ENCODE measurements at places on chromosomes 6 and 20.
A peak's percentile ranks its signal among the peaks of the same experiment; 100 is the strongest.

DNA sequence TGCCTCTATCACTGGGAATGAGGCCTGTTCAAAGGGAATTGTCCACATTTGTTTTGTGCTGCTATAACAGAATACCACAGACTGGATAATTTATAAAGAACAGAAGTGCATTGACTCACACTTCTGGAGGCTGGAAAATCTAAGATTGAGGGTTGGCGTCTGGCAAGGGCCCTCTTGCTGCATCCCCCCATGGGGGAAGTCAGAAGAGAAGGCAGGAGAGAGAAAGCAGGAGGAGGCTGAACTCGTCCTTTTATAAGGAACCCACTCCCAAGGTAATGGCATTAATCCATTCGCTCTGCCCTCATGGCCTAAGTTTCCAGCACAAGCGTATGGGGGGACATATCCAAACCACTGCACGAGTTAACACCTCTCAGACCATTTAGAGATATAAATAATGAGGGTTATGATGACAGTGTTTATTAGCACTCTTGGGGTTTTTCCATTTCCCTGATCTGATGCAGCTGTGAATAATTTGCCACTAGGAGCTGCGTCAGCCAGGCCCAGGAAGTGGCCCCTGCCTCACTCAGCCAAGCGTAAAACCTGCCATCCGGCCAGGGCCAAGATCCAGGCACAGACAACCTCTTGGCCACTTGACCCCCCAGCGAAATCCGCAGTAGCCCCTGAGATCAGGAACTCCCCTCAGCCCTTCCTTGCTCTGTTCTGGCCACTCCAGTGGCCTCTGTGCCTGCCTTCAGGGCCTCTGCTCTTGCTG is 14.2 kb upstream of the SLCO4A1 start:
- DNase-seq = peak; percentile 59

DNA sequence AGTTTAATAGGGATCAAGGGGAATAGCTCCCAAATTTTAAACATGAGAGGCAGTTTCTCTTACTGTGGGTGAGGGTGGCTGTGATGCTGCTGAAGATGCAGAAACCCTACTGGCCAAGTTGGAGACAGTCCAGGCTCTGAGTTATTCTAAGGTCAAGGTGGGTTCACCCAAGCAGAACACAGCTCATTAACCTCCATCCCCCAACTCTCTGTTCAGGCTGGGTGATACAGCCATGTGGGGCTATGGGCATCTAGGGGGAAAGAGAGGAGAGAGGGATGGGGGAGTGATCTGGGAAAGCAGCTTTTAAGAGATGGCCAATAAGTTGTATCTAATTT is 18.9 kb upstream of the TRAM2 start:
- DNase-seq = no peak

DNA sequence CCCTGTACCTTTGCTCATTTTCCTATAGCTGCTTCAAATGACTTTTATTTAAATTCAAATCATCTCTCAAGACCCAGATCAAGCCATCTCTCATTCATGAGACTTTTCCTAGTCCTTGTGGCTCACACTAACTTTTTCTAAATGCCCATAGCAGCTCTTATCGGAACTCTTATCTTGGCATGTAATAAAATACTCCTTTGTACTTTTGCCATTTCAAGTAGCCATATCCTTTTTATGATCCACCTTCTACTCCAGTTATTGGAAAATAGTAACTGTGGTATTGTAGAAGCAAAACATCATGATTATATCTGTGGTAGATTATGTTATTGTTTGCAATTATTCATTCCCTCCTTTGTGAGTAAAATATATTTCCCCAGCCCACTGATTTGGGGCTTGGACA is 37.6 kb upstream of the FILIP1 start:
- DNase-seq = no peak

DNA sequence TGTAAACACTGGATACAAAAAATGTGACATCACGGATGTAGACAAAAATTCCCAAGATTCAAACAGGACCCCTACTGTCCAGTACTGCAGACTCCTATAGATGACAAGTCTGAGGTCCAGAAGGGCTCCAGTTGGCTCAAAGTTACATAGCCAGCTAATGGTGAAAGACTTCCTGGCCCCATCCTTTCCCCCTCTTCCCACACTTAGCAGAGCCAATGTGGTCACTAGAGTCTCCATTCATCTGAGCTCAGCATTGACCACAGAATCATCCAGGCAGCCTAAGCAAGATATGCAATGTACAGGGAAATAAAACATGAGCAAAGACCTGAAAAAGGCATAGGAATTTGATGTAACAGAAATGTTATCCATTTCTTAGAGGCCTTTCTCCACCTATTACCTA is 180.5 kb downstream of the ADAT2 start:
- peak; percentile 87 for DNase-seq

GRCh38 chr6:151553416-151554165 is 59.8 kb downstream of the CCDC170 start:
- peak; percentile 32 for DNase-seq

GRCh38 chr6:137784583-137784982 is 82.5 kb upstream of the TNFAIP3 start:
- DNase-seq = no peak

- peak; percentile 58 for DNase-seq
Measured at GRCh38 chr20:17666481-17666880, 15.6 kb downstream of the RRBP1 start.

- DNase-seq = no peak
Measured at GRCh38 chr20:15362849-15363248, 1025.4 kb upstream of the FLRT3 start.

DNA sequence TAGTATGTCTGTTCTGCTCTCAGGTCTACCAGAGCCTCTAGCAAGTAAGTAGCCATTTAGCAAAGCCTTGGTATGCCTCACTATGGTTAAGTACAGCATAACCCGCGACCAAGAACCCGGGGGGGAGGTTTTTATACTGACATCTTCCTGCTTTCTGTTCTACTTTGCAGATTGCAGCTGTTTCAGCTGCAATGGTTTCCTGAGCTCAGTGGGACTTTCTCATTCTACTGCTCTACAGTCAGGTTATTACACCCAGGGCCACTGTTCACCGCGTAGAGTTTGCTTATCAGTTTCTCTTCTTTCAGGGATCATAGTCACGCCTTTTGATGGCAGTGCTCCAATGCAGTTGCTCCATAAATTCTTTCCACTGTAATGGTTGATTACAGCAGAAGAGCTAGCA is 631.3 kb downstream of the TFAP2A start:
- DNase-seq = no peak

All from AG10803 (cell line).